ENCODE measurements at places on chromosomes 13 and 19.

GRCh38 chr19:58318297-58318696 is 8.5 kb upstream of the ZSCAN22 start:
- peaks cover 34% of the 10 kb centered on the region for H3K36me3 ChIP-seq
- H3K4me3 ChIP-seq, result no peak overlapping the region
- H3K27me3 ChIP-seq, result no peaks in the 10 kb centered on the region
- H3K4me1 ChIP-seq, result no peaks in the 10 kb centered on the region

- no peaks in the 10 kb centered on the region for H3K27me3 ChIP-seq
- no peak overlapping the region for H3K27ac ChIP-seq
- no peak for DNase-seq
- no peak overlapping the region for H3K4me3 ChIP-seq
- H3K36me3 ChIP-seq, result peaks cover 16% of the 10 kb centered on the region
These were observed 16.8 kb downstream of the SLAIN1 start for GRCh38 chr13:77714119-77714755.

DNA sequence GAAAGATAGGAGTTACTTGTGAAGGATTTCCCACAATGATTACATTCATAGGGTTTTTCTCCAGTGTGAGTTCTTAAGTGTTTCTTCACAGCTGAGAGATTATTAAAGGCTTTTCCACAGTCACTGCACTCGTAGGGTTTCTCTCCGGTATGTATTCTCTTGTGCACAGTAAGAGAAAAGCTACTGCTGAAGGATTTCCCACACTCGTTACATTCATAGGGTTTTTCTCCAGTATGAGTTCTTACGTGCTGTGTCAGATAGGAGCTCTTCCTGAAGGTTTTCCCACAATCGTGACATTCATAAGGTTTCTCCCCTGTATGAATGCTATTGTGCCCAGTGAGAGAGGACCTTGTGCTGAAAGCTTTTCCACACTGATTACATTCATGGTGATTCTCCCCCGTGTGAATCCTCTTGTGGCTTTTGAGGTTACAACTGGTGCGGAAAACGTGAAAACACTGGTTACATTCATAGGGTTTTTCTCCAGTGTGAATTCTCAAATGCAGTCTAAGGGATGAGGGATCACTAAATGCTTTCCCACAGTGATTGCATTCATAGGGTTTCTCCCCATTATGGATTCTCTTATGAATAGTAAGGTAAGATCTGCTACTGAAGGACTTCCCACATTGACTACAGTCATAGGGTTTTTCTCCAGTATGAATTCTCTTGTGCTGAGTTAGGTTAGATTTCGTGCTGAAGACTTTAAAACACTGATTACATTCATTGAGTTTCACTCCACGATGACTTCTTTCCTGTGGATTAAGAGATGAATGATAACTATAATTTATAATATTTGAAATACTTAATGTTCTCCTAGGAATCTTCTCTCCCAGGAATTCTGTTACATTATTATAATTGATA is 20.6 kb downstream of the ZNF558 start:
- no peaks in the 10 kb centered on the region for H3K27me3 ChIP-seq
- no peaks in the 10 kb centered on the region for H3K4me1 ChIP-seq
- DNase-seq, result no peak
- H3K36me3 ChIP-seq, result peaks cover 83% of the 10 kb centered on the region
- H3K27ac ChIP-seq, result no peak overlapping the region

- peaks cover 4% of the 10 kb centered on the region for H3K27me3 ChIP-seq
- H3K4me3 ChIP-seq, result peak overlapping the region; percentile 100
- peak overlapping the region; percentile 98 for H3K27ac ChIP-seq
- peaks cover 35% of the 10 kb centered on the region for H3K36me3 ChIP-seq
These were observed 10.6 kb downstream of the ABHD17A start for GRCh38 chr19:1874554-1875185.

- peak overlapping the region; percentile 81 for H3K4me3 ChIP-seq
- peak overlapping the region; percentile 84 for H3K27ac ChIP-seq
- peaks cover 36% of the 10 kb centered on the region for H3K4me1 ChIP-seq
- peak; percentile 45 for DNase-seq
These were observed 632 bp downstream of the MARK4 start for GRCh38 chr19:45251452-45252354.

Data from activated naive CD4-positive, alpha-beta T cell treated with anti-CD3 and anti-CD28 coated beads, Interleukin-2, amount 10 ng/mL, durations not matched to agents 7 days and 5 days (primary cell).